ENCODE measurements at places on chromosomes 12 and 14.

DNA sequence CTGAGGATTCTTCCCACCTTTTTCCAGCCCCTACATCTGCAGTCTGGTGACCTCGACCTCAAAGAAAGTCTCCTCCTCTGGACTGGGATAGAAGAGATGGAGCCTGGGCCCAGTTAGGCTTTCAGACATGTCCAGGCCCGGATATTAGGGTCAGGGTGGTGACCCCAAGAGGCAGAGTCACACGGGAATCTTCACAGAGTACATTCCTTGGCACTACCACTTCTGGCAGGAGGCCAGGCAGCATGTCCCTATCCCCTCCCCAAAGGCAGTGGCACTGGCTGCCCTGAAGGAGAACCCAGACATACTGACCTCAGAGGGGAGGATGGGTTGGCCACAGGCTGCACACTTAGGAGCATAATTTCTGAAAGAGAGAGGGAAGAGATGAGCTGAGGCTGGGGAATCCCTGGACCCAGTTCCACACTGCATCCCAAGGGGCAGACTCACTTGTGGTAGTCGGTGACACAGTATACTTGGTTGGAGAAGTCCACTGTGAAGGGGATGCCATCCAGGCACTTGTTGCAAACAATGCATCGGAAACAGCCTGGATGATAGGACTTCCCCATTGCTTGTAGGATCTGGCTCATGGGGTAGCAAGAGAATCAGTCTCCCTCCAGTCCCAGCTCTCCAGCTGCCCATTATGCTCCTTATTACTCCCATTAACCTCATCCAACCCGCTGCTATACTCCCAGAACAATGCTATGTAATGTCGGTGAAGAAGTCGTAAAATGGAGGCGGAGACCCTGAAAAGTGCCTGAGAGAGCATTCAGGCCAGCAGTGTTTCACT is 7.6 kb downstream of the AJUBA start:
- DNase-seq: no peak

- DNase-seq: no peak
Observed at GRCh38 chr12:19411234-19412204, 27.8 kb upstream of the AEBP2 start.

DNA sequence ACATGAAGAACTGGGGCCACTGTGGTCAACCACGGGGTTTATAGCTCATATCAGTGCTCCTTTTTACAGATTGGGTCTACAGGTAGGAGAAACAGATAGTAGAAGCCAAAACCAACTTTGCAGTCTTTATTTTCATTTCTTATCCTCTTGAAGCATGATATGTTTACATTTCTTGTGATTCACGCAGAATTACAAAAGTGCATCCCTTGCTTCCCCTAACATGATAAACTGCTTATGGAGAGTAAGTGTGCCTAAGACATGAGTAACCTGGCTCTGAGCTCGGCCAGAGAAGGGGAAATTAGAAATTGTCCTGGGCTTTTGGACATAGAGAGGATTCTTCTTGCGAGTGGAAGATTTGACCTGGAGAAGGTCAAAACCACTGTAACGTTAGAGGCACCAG is 18.4 kb downstream of the PWP1 start:
- no peak for DNase-seq

GRCh38 chr12:128672893-128673292 is 150.9 kb downstream of the SLC15A4 start:
- DNase-seq: no peak

DNA sequence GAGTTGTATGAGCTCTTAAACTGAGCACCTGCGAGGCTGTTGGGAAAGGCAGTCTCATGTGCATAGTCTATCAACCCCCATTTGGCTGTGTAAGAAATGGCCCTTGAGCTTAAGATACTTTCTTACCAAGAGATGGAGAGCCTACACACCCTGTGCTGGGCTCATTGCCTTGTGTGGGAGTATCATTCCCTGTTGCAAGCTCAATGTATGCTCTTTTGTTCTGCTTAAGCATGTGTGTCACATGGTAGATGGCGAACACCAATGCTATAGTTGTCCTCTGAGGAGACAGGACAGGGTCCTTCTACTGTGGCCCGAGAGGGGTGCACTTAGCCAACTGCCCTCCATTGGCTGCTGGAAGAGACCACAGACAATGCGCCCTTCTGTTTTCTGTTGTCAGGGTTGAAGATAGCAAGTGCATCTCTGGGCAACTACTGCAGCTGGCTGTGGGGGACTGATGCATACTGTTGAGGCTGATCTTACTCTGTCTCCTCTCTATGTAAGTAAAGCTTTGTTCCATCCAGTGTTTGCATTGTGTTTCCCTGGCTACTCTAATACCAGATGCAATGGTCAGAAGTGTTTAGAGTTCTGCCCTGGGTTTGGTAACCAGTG is 79.5 kb downstream of the PTPRB start:
- no peak for DNase-seq

GRCh38 chr14:89085231-89085731 is 260.8 kb downstream of the TTC8 start:
- no peak for DNase-seq

GRCh38 chr12:14828892-14829291 is 14.4 kb downstream of the ART4 start:
- DNase-seq: no peak

GRCh38 chr14:68952531-68953195 is 26.4 kb downstream of the ACTN1 start:
- no peak for DNase-seq

- DNase-seq: peak; percentile 58
Observed at GRCh38 chr14:50321009-50321660, 9.0 kb downstream of the DMAC2L start.

- peak; percentile 65 for DNase-seq
Observed at GRCh38 chr12:122203301-122204166, at the start of gene B3GNT4. B3GNT4 (plus strand) TSS chr12:122203709; CDS start chr12:122204619, 910 bp downstream.

- no peak for DNase-seq
Observed at GRCh38 chr14:64713677-64714076, 9.5 kb downstream of the PLEKHG3 start.

DNA sequence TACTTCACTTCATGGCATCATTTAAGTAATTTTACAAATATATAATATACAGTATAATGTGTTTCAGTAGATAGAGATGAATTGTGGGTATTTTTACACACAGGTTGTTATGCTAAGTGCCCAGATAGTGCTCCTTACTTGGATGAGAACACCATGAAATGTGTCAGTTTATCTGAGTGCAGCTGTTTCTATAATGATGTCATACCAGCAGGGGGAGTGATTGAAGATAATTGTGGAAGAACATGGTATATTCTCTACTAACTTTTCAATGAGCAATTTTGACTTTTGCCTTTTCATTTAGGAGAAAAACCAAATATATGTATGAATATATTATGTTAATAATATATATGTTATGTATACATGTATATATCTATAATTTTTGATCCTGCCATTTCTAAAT is 221.6 kb downstream of the LRRK2 start:
- DNase-seq: no peak

DNA sequence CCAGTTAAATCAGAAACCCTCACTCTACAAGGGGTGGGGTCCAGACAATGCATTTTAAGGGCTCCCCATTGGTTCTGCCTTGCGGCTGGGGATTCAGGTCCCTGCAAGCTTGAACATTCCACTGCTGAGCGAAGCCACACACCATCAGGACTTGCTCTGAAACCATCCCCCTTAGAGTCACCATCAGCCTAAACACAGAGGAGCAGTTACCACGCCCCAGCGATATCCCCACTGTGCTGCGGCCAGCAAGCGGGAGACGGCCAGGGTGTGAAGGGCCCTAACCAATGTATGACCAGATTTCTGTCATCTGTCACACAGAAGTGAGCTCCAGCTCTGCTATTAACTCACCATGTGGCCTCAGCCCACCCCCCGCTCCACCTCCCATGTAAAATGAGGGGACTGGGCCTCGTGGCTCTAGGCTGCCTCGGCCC is 29.7 kb downstream of the CCDC88C start:
- DNase-seq: no peak

- no peak for DNase-seq
Observed at GRCh38 chr12:49728446-49728845, 12.9 kb upstream of the TMBIM6 start.

- no peak for DNase-seq
Observed at GRCh38 chr12:79451365-79451764, 239.4 kb downstream of the PAWR start.

DNA sequence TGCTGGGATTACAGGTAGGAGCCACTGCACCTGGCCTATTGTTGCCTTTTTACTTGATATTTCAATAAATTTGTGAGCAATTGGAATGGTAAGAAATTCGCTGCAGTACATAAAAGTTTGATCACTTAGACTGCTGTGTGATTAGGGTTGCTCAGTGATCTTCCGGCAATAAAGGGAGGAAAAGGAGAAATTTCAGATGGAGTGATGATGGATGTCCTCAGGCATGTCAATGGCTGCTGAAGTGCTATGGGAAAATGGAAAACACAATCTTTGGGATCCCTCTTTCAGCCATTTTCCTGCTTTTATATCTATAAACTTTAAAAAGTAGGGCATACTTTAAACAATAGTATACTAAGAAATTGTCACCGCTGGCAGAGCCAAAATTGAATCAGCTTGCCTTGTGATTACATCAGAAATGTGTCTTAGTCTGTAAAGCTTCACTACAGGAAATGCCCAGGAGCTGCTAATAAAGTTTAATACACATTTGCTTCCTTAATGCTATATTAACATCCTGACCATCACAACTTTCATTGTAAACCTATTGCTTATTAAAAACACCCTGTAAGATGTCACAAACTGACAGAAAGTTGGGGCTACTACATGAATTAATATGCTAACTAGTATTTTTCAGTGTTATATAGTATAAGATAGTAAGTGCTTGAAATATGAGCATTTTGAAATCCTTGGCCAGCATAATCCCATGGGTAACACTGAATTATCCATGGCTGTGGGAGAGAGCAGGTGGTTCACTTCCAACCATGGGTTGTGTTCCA is 13.7 kb upstream of the FBXL14 start:
- DNase-seq: no peak

- no peak for DNase-seq
Observed at GRCh38 chr14:101743701-101744100, 17.8 kb upstream of the PPP2R5C start.

- no peak for DNase-seq
Observed at GRCh38 chr14:70086685-70087379, 101.9 kb downstream of the SLC8A3 start.

- no peak for DNase-seq
Observed at GRCh38 chr12:21642707-21643389, 14.8 kb downstream of the LDHB start.

- DNase-seq: no peak
Observed at GRCh38 chr12:18716236-18716635, 21.6 kb downstream of the PLCZ1 start.

DNA sequence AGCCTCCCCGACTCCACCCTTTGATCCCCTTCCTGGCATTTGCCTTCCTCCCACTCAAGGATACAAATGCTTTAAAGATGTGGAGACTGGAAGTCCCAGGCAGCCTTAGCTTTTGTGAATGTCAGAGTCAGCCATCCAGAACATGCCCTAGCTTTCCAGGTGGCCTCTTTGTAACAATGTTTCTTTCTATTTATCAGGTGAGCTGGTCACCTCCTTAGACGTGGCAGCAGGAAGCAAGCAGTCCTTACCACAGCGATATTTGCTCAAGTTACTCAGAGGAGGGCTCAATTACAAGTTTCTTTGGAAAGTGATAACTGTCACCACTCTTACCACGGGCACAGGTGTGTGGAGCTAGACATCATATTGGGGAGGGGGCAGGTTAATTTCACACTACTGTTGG is 4.9 kb downstream of the GALNT6 start:
- DNase-seq: no peak

GRCh38 chr12:131264635-131265034 is 310.9 kb downstream of the ADGRD1 start:
- no peak for DNase-seq

DNA sequence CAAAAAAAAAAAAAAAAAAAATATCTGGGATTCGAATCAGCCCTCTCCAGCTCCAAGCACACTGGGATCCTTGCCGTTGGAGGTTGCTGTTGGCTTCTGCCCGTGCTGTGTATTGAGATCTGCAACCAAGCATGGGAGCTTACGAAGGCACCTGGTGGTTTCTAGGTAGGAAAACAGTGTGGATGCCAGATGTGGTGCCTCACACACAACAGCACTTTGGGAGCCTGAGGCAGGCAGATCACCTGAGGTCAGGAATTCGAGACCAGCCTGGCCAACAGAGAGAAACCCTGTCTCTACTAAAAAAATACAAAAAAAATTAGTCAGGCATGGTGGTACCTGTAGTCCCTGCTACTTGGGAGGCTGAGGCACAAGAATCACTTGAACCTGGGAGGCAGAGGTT is 47.4 kb downstream of the ATF7 start:
- no peak for DNase-seq

DNA sequence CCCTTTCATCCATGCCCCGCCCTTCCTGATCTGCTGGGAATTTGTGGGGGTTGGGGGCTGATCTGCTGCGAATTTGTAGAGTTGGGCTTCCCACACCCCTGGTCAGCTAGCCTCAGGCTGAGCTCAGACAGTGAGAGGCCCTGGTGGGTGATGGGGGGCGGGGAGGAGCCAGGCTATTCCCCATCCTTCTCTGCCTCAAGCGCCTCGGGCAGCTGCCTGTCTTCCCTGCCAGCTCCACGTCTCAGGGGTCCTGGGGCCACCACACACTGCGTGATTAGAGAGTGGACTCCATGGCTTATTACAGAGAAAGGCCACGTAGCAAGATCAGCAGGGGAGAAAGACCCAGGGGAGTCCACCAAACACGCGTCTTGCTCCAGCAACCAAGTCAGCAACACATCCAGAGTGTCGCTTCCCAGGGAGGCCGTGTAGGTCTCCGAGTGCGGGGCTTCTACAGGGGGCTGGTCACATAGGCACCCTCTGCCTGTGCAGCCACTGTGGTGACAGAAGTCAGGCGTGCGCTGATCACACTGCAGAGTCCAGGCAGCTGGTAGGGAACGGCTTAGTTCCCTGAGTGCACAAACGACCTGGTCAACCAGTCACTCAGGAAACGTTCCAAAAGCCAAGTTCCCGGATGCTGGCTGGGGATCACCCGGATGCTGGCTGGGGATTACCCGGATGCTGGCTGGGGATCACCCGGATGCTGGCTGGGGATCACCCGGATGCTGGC is 254.4 kb upstream of the SFSWAP start:
- no peak for DNase-seq

GRCh38 chr12:118590406-118591150 is 214.2 kb downstream of the SUDS3 start:
- no peak for DNase-seq

GRCh38 chr12:13504074-13504473 is 307.5 kb downstream of the EMP1 start:
- no peak for DNase-seq

DNA sequence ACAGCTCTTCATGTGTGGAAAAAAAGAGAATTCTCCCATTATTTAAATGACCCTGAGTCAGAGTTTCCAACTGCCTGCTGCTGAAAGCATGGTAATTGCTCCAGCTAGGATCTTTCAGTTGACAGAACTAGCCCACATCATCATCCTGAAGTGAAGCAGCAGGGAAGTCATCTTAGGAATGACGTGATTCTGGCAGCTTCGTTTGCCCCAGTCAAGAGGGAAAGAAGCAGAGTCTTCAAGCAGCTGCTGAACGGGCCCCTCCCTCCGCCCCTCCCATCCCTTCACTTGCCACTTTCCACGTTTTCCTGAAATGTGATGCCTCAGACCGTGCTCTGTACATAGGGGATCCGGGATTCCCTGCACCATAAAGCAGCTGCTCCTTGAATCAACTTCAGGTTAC is 455.0 kb upstream of the TMEM132C start:
- DNase-seq: no peak

Data from effector memory CD4-positive, alpha-beta T cell (primary cell).